ENCODE measurements at places on chromosomes 3 and 15.
A peak's percentile ranks its signal among the peaks of the same experiment; 100 is the strongest.

GRCh38 chr3:64117483-64117882 is 94.2 kb upstream of the PSMD6 start:
- no peak for DNase-seq

DNA sequence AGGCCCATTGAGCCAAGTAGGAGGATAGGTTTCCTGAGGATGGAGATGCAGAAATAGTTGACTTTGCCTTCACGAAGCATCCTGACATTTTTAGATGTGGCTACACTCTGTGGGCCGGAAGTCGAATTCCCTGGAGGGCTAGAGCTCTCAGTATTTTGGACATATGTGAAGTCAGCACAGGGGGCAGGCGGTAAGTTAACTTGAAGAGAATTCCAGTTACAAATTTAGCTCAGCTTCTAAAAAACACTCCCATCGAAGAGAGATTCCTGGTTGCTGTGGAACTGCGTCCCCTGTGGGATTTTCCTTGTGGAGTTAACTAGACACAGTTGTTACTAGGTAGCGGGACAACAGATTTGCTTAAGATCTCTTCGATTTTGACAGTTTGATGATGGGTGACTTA is 161.9 kb upstream of the RGMA start:
- no peak for DNase-seq

DNA sequence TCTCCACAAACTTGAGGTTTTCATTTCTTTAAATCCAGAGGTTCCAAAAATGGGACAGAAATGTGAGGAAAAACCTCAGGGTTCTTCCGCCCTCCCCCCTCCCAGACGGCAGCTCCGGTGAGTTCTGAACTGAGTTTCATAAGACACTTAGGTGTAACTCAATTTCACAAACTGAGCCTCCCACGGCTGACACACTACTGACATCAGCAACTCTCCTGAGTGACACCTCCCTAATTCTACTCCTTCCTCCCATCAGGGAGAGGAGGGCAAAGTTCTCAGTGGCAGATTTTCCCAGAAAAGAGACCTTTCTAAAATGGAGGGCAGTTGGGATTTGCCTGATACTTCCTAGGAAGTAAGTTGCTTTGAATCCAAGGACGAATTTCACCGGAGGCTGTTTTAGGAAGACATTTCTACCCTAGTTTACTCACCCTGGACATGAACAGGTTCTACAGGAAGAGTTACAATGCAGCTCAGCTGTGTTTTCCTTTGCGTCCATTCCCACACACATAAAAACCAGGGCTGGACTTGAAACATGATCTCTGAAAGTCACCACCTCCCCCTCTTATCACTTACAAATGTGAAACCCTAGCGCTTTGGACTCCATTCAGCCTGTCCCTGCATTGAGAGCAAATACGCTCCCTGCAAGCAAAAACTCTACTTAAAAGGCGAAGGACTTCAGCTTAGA is 78.1 kb upstream of the LMOD3 start:
- DNase-seq, result peak; percentile 56

GRCh38 chr15:74782259-74783071 is 585 bp downstream of the CSK start:
- peak; percentile 38 for DNase-seq

DNA sequence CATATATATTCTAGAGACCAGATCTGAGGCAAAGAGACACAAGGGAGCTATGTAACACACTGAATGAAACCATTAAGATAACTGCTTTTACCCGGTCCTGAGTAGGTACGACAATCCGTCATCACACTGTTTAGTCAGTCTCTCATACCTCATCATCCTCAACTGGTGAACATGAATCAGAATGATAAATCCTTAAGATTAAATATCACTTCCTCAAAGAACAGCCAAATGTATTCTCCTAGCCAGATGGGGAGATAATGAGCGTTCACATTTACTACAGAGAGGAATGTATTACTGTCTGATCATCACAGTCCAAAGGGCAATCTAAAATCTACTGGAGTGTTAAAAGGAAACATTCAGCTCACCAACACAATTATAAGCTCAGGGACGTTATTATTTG is 319.4 kb upstream of the STAC start:
- DNase-seq, result no peak

DNA sequence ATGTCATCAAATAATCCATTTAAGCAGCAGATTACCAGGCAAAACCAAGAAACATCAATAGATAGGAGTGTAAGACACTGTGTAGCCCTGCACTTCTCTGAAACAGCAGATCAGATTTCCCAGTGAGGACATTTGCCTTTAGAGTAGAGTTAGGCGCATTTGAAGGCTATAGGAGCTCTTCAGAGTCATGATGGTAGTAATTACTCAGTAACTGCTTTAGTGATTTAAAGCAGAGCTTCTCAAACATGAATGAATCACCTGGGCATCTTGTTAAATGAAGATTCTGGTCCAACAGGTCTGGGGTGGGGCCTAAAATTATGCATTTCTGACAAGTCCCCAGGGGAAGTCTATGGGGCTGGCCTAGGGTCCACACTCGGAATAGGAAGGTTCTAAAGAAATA is 36.9 kb downstream of the THRB start:
- DNase-seq, result no peak

GRCh38 chr15:85314633-85315032 is 65.8 kb upstream of the AKAP13 start:
- no peak for DNase-seq

- no peak for DNase-seq
Observed at GRCh38 chr15:43974852-43975251, 148.1 kb downstream of the WDR76 start.

GRCh38 chr15:36529296-36530011 is 50.0 kb upstream of the CDIN1 start:
- DNase-seq, result no peak

DNA sequence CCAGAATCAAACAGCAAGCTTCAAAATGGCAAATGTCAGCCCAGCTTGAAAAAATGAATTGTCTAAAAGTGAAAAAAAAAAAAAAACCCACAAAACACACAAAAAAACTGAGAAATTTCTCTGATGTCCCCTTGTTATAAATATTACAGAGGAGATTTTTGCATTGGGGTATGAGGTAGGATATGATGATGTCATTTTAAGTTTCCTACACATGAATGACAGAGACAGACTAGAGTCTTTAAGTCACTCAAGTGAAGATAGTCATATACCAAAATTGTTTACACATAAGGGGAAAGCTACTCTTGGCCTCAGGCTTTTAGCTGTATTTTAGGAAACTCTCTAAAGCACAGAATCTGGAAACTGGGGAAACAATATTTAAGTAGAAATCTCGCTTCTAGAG is 32.9 kb downstream of the TIMP4 start:
- no peak for DNase-seq

GRCh38 chr15:59689626-59690236 is 611 bp upstream of the BNIP2 start:
- DNase-seq, result peak; percentile 63

- DNase-seq, result no peak
Observed at GRCh38 chr3:186939536-186939935, 9.2 kb downstream of the ST6GAL1 start.

DNA sequence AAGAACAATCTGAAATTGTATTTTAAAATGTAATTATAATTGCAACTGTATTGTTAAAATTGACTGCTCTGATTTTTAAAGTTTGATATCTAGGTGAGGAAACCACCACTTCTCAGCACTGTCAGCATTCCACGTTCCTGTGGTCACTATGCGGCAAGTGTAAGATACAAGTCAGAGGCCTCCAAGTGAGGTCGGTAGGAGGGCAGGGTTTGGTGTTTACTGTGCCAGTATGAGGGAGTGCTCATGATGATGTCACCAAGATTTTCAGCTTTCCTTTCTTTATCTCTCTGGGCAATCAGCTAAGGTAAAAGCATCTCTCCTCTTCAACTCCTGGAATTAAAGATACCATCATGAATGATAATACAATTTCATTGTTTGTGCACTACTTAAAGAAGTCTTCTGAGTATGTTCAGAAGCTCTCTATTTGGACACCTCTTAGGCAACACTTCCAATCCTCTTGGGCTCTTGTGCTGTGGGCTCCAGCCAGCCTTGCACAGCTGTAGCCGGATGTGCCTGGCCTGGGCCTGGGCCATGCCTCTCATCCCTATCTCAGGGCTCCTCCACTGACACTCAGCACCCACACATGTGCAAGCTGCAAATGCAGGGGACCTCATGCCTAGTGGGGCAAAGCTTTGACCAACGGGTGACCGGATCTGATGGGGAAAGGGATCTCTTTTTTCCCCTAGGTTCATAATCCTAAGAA is 42.9 kb downstream of the CCR3 start:
- no peak for DNase-seq

GRCh38 chr15:94269954-94270353 is 38.6 kb downstream of the MCTP2 start:
- DNase-seq, result no peak

- no peak for DNase-seq
Observed at GRCh38 chr15:100941536-100941935, 22.4 kb downstream of the LRRK1 start.

- DNase-seq, result no peak
Observed at GRCh38 chr15:47296881-47297280, 420.4 kb upstream of the SEMA6D start.

- no peak for DNase-seq
Observed at GRCh38 chr3:132293251-132293650, 24.0 kb upstream of the ACP3 start.

- DNase-seq, result no peak
Observed at GRCh38 chr3:73026111-73026759, 29.6 kb downstream of the PPP4R2 start.

GRCh38 chr15:75307778-75308390 is 25.2 kb downstream of the GOLGA6D start:
- peak; percentile 29 for DNase-seq

DNA sequence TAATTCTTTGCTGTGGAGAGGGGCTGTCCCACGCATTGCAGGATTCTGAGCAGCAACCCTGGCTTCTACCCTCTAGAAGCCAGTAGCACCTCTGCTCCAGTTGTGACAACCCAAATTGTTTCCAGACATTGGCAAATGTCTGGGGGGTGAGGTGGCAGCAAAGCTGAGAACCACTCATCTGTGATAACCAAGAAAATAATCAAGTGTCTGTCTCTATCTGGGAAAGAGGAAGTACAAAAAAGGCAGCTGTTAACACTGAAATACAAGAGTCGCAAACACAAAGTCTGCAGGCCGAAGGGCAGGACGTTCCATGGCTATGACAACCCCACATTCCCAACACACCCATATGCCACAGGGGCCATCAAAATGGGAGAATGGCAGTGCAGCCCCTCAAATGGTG is 42.2 kb upstream of the GNB5 start:
- DNase-seq, result no peak

GRCh38 chr3:180466401-180467011 is 135.5 kb upstream of the TTC14 start:
- DNase-seq, result no peak

- DNase-seq, result no peak
Observed at GRCh38 chr3:28698706-28699105, 350.1 kb upstream of the AZI2 start.

- DNase-seq, result no peak
Observed at GRCh38 chr3:192993411-192993810, 75.8 kb upstream of the MB21D2 start.

DNA sequence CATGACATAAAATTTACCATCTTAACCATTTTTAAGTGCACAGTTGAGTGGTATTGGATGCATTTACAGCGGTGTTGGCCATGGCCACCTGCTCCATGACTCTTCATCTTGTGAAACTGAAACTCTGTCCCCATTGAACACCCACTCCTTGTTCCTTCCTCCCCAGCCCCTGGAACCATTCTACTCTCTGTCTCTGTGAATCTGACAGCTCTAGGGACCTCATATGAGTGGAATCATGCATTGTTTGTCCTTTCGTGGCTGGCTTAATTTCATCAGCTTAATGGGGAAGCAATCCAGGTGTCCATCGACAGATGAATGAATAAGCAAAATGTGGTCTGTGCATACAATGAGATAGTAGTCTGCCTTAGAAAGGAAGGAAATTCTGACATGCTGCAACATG is 42.5 kb downstream of the PLXNA1 start:
- no peak for DNase-seq

DNA sequence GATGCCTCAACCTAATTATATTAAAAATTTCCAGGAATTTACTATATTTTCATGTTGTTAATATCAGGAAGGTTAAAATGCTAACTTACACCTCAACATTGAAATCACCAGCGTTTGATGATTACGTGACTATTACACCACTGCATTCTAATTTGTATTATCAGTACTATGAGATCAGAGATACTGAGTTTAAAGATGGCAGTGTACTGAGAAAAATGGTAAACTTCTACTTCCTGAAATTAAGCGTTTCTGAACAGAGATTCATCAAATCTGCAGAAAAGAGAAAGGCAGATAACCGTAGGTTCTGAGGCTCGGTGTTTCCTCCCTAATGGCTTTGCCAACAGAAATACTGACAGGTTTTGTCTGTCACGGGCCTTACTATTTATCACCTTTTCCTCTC is 69.9 kb downstream of the CRTC3 start:
- no peak for DNase-seq

GRCh38 chr3:155232605-155233004 is 60.9 kb downstream of the STRIT1 start:
- DNase-seq, result no peak

DNA sequence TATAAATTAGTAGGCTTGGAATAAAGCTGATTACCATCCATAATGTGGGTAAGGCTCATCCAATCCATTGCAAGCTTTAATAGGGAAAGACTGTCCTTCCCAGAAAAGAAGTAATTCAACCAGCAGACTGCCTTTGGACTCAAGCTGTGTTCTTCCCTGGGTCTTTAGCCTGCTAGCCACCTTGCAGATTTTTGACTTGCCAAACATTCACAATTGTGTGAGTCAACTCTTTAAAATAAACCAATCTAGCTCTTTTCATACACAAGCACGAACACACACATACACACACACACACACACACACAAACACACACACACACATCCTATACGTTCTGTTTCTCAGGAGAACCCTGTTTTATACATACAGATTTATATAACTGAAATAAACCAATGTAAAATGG is 248.1 kb downstream of the NAALADL2 start:
- no peak for DNase-seq

DNA sequence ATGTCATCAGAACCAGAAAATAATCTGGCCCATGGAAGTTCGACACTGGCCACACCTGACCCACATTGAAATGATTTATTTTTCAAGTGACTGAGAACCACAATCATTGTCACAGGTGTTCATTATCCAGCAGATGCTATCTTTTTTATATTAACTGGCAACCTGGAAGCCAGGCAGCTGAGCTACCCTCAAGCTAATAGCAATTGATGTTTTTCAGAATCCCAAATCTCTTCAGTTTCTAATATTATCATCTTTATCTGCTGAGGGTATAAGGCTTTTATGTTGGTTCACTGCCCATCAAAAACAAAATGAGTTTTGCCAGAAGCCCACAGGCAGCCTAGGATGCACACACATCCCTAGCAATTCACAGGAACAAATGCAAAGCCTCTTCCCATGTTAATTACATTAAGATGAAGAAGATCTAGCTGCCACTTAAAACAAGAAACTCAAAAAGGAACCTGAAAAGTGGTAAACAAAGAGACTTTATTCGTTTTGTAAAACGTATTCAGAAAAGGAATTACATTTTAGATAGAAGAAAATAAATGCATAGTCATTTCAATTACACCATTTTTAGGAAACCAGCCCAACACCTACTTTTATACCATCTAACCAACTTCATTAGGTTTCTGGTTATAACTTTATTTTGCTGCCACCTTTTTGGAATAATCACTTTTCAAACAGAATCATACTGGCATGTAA is 40.9 kb upstream of the STRIT1 start:
- DNase-seq, result no peak

All from stimulated activated CD4-positive, alpha-beta T cell treated with anti-CD3 and anti-CD28 coated beads, TNF-alpha, amount 100 ng/mL, for 24 hours (primary cell).